Fibroblast of pulmonary artery (primary cell): ENCODE measurements at places on chromosomes 16 and 17.

- no peak for DNase-seq
These were observed 5.0 kb upstream of the SRL start for GRCh38 chr16:4246777-4247459.

DNA sequence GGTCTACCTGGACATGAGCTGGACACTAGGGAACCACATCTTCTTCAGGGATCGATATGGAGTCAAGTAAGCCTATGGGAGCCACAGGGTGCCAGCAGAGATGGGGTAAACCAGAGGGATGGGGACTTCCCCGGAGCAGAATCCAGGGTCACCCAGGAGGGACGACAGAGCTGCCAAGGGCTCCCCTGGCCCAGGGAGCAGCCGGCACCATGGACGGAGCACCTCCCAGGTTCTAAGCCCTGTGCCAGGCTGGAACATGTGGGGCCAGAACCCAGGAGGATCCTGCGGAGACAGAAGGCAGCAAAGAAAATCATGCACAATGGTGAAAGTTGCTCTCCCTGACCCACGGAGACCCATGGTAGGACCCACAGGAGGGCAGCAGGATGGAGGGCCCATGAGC, 33.6 kb upstream of the KSR1 start:
- no peak for DNase-seq

GRCh38 chr16:11257131-11257938, 1.3 kb upstream of the SOCS1 start:
- DNase-seq, result peak; percentile 87

DNA sequence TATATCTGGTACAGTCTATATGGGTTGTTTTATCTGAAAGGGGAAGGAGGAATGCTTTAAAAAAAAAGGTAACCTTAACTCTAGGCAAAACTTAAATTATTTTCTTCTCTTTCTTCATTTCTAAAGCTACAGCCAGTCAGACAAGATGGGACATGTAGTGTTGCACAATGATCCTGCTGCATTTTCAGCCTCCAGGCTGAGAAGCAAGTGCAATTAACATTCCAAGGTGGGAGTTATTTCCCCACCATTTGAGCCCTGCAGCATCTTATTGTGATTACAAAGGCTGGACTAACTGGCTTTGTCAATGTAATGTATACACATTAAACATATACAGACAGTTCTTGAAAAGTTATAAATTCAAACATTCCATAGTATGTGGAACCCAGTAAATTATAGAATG, 22.6 kb upstream of the NF1 start:
- peak; percentile 43 for DNase-seq

DNA sequence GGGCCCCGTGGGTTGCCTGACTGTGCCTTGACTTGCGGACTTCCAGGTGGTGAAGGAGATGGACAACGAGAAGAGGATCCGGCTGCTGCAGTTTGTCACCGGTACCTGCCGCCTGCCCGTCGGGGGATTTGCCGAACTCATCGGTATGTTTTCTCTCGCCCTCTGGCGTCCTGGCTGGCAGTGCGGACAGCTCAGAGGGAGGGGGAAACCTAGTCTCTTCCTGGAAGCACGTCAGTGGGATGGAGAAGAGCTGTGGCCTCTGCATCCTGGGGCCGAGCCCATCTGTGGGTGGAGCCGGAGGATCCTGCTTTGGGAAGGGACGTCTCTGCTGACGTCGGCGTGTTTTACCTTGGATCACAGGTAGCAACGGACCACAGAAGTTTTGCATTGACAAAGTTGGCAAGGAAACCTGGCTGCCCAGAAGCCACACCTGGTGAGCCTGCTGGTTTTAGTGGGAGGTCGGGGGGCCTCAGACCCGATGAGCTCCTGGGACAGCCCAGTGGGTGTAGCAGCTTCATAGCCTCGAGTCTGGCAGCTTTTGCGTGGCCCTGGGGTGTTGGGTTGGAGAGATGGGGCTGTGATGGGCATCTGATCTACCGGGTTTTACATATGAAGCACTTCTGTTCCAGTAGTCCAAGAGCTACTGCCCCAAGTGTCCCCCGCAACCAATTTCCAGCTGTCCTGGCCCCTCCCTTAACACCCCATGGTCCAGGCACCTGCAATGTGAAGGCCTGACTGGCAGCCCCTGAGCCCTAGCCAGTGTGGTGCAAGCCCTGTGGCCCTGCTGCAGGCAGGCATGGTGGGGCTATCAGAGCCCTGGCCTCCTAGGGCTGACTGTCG, 11.9 kb upstream of the CLEC18A start:
- no peak for DNase-seq

GRCh38 chr17:59330053-59330942, 1.2 kb upstream of the YPEL2 start:
- no peak for DNase-seq

GRCh38 chr17:49963626-49964302, 5.2 kb upstream of the DLX4 start:
- DNase-seq, result no peak

GRCh38 chr16:13041646-13042290, 140.4 kb downstream of the SHISA9 start:
- no peak for DNase-seq
